Activated T-helper 1 cell treated with anti-CD3 and anti-CD28 coated beads, Interleukin-2, amount 50 U/mL, for 16 hours (primary cell): ENCODE measurements at places on chromosomes 7 and 10.

DNA sequence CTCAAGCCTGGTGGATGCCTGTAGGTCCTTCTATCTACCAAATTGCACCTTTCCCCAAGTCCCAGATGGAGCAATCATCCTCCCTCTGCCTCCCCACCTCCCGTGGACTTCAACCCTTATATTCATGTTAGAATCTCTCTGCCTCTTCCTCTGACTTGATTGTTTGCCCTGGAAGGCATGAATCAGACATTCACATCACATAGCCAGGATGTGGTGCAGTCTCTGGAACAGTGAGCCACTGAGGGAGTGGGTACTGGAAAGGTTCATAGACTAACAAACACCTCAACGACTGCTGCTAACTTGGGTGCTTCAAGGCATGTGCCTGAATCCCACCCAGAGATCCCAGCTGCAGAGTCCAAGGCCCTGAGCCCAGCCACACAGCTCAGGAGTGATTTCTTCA is 494.0 kb downstream of the TNS3 start:
- no peak for DNase-seq

DNA sequence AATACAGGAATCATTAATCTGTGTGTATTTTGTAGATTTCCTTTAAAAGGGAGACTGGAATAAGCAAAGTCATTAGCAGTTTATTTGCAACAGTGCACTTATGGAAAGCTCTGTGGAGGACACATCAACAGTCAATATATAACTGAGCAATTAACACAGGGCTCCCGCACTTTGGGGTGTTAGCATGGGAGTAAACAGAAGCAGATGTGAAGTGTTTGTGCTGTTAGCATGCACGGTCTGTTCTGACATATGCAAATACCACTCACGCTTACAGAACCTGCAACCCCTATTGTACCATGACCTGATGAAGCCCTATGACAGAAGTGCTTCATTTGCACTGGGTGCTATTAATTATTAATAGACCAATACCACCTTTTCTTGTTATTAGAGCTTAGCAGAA is 118.9 kb downstream of the PPP1R3A start:
- no peak for DNase-seq

DNA sequence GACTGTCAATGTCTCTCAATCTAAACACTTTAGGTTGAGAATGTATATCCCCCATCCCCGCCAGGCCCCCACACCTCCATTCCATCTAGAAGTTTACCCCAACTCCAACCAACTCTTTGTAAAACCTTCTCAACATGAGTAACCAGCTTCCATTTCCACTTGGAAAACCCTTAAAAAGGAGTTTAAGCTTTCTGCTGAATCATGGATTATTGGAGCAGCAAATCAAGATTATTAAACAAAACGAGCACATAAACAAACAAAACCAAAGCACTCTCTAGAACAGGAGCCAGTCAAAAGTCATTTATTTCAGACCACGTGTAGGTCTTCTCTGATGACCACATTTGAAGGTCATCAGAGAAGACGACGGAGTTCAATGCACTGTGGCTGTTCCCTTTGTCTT is 213.5 kb downstream of the FANK1 start:
- DNase-seq, result no peak

GRCh38 chr10:107451047-107451446 is 286.5 kb upstream of the SORCS1 start:
- no peak for DNase-seq

- DNase-seq, result no peak
Observed at GRCh38 chr7:11473807-11474424, 358.1 kb downstream of the THSD7A start.

GRCh38 chr10:43380610-43381222 is 9.3 kb downstream of the FXYD4 start:
- DNase-seq, result no peak

DNA sequence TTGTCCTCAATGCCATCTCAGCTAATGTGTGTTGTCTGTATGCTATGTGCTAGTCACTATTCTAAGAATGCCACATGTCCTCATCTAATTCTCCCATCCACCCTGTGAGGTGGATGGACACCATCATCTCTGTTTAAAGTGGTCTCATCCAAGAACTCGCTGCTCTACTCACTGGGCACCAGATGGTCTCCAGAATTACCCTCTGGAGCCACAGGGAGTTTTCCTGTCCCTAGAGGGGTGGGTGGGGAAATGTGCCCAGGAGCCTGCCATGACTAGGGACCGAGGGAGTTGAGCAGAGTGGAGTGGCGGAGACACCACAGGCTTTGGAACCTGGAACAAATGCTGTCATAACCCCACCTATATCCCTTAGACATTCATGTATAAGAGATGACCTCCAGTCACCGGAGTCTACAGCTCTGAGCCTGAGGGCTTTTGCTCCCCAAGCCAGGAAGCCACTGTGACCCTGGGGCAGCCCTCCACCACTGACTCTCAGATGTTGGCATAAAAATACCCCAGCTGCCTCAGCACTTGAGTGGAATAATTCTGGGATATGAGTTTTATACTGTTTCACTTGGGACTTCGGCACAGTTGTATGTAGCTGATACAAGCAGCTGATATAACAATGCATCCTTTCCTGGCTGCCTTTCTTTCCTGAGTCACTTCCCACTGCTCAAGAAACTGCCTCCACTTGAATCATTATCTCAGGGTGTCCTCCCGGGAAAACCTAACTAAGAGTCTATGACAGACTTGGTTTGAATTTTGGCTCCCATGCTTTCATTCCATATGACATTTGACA is 61.5 kb upstream of the RAPGEF5 start:
- DNase-seq, result no peak

DNA sequence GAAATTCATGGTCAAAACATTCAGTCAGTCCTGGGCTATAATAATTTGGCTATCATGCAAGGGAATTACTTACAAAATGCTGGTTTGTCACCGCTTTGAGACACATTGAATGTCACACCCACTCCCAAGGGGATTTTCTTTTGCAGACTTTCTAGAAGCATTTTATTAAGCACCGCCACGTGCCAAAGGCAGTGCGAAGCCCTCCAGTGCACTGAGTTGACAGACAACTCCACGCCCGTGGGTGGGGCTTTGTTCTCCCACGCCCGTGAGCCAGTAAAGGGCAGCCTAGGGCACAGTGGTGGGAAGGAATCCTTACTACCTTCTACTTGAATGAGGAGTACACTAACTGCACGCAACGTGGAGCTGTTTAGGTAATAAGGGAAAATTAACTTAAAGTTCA is 515.8 kb downstream of the KCNMA1 start:
- no peak for DNase-seq

DNA sequence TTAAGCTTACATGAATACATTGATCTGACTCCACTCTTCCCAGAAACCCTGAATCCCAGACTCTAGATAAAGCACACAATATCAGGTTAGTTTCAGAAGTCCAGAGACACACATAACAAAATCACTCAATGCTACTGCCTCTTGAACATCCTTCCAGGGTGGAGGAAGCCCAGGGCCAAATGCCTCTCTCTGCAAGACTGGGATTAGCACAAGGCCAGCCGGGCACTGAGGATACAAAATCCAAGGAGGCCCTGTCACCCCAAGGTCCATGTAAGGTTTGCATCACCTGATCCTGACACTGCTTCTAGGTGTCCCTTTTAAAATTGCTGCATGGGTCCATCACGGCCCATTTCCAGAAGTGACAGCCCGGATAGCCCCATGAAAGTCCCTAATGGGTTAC is 2.6 kb upstream of the PLXNA4 start:
- no peak for DNase-seq

- no peak for DNase-seq
Observed at GRCh38 chr7:37028909-37029440, 304.7 kb upstream of the AOAH start.

- no peak for DNase-seq
Observed at GRCh38 chr10:77420947-77421523, 216.6 kb downstream of the KCNMA1 start.

DNA sequence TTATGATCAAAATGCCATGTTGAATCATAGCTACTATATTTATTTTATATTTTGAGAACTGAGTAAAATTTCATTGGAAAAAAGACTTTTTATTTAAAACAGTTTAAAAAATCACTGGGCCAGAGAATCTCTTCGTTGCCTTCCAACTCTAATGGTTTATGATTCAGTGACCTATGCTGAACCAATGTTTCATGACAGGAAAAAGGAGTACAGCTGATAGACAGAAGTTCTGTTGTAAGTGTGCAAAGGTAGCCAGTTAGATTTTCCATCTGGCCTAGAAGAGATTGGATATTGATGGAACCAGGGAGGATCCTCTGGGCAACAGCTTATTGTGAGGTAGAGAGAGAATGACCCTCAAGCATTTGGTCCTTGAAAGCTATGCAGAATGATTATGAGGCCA is 745.8 kb downstream of the SUGCT start:
- DNase-seq, result no peak

DNA sequence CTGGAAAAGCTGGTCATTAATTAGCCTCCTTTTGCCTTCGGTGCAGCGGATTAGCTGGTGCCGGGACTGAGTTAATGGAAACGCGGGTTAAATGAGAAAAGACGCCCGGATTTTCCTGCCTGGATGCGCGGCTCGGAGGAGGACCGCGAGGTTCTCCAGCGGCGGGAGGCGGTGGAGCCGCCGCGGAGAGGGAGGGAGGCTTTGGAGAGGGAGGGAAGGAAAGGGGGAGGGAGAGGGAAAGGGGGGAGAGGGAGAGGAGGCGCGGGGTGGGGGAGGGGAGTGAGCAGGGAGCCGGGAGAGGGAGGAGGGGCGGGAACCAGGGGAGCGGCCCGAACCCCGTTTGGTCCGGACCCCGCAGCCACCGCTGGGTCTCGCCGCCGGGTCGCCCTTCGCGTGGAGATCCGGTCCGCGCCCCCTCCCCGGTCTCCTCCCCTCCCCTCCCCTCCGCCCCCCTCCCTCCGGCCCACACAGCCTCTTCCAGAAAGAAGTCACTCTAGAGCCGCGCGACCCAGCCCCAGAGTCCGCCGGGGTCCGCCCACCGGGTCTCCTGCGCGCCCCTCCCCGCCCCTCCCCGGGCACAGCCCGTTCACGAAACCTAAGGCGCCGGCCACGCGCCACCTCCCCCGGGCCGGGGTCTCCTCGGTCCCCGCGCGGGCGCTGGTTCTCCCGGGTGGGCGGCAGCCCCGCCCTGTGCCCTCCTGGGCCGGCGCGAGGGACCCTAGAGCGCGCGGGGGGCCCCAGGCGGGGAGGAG is 347.5 kb downstream of the DNAJB6 start:
- DNase-seq, result no peak

DNA sequence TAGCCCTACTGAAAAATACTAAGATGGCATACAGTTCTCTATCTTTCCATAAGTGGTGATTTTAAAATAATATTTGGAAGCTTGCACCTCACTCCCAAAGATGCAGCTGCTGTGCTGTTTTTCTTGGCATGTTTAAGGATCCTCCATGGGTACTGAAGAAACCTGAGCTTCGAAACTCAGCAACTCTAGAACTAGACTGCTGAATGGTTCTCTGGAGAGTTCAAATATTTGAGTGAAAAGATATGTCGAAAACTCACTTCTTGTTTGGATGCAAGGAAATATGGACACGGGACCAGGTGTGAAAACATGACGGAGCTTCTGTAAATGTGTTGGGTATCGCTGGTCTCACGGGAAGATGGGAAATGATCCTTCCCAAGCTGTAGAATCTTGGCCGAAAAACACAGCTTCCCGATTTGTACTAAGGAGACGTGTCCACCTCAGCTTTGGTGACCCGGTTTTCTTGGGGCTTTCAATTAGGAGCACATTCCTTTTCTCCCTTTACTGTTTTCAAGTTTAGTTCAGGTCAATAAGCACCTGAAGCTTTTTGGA is 543.8 kb upstream of the NRP1 start:
- DNase-seq, result no peak

DNA sequence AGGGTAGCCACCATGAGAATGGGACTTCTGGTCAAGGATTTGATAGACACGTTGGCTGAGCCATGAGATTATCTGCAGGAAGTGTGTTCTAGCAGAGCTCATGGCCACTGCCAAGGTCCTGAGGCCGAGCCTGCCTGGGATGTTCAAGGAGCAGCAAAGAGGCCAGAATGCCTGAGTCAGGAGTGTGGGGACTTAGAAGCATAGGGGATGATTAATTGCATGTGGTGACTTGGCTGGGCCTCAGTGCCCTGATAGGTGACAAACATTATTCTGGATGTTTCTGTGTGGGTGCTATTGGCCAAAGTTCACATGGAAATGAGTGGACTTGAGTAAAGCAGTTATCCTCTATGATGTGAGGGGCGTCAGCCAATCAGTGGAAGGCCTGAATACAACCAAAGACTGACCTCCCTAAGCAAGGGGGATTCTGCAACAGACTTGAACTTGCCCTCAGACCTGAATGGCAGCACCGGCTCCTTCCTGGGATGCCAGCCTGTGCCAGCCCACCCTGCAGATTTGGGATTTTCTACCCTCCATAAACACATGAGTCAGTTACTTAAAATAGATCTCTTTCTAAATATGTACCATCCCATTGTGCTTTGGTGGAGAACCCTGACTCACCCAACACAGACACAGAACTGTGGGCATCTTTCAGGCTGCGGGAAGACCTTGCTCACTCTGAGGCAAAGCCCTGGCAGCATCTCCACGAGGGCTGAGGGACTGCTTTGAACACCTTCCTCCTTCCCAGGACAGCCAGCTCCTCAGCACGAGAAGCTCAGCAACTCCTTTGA is 363.9 kb upstream of the MGMT start:
- DNase-seq, result no peak
